ENCODE measurements at places on chromosomes 5 and 9.

DNA sequence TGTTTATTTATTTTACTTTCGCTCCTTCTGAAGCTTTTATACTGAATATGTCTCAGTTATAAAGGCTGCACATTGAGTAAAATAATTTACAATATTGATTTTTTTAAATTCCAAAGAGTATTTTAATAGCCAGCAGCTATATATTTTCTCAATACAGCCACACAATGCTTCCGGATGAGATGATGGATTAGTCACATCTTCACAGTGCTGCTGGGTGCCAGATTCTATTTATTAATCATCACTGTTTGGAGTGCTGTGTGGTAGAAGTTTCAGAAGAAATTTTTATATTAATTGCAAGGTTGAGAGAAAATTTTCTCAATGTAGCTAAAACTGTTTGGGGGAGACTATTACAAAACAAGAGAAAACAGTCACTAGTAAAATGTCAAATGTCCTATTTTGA is 989.8 kb downstream of the TLE4 start:
- no peak for DNase-seq

DNA sequence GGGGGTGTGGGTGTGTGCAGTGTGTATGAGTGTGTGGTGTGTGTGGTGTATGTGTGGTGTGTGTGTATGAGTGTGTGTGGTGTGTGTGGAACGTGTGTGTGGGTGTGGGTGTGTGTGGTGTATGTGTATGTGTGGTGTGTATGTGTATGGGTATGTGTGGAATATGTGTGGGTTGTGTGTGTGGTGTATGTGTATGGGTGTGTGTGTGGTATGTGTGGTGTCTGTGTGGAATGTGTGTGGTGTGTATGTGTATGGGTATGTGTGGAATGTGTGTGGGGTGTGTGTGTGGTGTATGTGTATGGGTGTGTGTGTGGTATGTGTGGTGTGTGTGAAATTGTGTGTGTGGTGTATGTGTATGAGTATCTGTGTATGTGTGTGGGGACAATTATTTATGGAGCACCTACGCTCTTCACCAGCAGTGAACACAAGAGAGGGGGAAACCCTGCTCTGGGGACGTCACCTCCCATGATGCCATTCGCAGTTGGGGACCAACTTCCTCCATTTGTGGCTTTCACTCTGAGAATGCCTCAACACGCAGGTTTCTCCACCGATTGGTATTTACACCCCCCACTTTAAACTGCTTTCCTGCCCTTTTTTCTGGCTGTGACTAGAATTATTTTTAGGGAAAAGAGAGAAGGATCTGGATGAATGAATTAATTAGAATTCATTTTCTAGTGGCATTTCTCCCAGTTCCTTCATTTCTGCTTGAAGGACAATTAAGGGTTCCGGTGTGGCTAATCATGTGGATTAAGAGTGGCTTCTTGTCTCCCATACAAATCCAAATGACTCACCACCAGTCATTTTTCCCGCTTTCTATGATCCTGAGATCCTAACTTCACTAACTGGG is 238.1 kb downstream of the ROR2 start:
- peak; percentile 54 for DNase-seq

- DNase-seq = no peak
Measured at GRCh38 chr9:135536216-135536615, 9.7 kb upstream of the OBP2A start.

DNA sequence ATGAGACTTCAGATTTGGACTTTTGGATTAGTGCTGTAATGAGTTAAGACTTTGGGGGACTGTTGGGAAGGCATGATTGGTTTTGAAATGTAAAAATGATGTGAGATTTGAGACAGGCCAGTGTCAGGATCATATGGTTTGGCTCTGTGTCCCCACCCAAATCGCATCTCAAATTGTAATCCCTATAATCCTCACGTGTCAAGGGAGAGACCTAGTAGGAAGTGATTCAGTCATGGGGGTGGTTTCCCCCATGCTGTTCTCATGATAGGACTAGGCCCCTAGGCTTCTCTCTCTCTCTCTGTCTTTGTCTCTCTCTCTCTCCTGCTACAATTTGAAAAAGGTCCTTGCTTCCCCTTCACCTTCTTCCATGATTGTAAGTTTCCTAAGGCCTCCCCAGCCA is 473.3 kb upstream of the CD180 start:
- DNase-seq = no peak

DNA sequence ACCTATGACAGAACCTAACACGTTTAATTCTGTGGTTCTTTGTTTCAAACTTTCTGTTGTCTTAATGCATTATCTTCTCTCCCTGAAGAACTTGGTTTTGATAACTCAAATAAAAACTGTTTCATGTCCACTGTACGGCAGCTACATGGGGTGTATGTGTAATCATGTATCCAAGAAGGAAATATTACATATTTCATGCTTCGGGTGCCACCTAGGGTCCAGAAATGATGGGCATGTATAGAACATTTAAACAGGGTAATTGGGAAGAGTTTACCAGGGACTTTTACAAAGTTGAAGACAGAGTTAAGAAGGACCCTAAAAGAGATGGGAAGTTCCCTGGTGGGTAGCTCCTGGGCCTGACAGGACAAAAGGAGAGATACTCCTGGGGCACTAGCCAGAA is 291.3 kb downstream of the FBXL7 start:
- no peak for DNase-seq

DNA sequence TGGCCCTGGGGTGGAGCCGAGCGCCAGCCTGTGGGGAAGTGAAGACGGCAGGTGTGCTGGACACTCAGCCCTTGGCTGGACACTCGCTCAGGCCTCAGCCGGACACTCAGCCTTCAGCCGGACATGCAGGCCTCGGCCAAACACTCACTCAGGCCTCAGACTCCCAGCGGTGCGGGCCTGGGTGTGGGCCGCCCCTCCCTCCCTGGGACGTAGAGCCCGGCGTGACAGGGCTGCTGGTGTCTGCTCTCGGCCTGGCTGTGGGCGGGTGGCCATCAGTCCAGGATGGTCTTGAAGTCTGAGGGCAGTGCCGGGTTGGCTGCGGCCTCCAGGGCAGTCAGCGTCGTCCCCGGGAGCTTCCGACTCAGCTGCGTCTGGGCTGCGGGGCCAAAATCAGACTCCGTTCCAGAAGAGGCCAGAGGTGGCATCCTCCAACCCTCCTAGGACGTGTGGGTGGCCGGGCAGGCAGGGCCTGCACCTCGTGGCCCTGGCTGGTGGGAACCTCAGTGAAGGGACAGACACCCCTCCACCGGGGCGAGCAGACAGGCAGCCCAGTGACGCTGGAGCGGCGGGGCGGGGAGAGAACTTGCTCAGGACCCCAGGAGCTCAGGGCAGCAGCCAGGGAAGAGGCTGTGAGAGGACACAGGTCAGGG is 28.4 kb downstream of the SLC6A18 start:
- DNase-seq = no peak

- DNase-seq = no peak
Measured at GRCh38 chr9:18720691-18721090, 246.7 kb downstream of the ADAMTSL1 start.

DNA sequence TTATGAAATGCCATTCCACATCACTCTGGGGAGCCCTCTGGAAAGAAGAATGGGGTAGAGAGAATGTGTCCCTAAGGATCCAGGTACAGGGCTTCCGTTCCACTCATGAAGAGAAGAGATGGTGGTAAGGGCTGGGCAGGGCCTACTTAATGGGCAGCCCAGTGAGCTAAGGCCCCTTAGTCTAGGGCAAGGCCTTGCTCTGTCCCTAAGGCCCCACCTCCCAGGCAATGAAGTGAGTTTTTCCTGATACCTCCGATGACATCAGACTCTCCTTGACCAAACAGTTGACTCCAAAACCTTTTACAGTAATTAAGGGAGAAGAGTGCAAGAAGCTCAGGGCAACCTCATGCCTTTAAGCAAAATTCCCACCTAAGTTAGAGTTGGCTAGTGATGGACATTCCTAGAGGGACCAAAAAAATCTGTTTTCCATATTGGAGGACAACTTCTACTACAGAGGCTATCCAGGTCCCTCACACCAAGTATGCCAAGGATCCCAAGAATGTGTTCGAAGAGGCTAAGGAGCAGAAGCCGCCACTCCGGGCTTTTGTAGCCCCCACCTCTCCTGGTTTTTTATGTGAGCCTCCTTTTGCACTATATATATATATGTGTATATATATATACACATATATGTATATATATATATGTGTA is 5.9 kb downstream of the KLF9 start:
- DNase-seq = no peak

DNA sequence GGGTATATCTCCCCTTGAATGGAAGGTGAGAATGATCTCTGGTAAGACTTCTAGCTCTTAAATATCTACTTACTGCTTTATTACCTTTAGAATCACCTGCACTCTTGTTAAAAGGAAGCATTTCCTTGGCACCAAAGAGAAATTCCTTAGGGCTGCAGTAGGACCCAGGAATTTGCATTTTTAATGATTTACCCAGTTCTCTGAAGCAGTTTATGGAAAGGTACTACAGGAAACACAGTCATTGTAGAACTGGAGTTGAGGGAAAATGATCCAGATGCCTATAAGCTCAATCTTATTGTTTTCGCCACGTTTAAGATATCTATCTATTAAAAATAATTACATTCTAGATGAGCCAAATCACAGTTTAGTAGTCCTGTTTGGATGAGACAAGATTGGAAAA is 9.5 kb upstream of the C9 start:
- no peak for DNase-seq

- no peak for DNase-seq
Measured at GRCh38 chr9:217950-218349, 3.3 kb downstream of the DOCK8 start.

- no peak for DNase-seq
Measured at GRCh38 chr5:154850255-154851062, at the start of gene FAXDC2. FAXDC2 (minus strand) TSS chr5:154850603; CDS start chr5:154838178, 12,425 bp downstream.

DNA sequence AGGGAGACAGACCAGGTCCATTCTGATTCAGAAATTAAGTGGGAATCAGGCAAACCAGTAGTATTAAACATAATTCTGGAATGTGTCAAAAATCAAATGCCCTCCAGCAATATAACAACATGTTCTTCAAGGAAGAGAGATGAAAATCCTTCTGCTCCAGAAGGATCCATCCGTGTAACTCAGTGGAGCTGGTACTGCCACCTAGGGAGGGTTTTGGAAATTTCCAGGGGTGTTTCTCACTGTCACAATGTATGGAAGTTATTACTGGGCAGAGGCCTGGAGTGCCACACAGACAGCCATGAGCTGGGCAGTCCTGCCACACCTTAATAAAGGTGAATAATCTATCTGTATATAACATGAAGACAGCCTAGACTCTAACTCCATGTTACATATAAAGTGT is 87.5 kb downstream of the TTLL11 start:
- DNase-seq = no peak

All from stimulated activated CD4-positive, alpha-beta T cell treated with anti-CD3 and anti-CD28 coated beads, Interleukin-4, amount 100 ng/mL, for 1 hour (primary cell).